Neural progenitor cell (in vitro differentiated cells): ENCODE measurements at places on chromosomes 3 and 15. TPM values are rescaled to one million over a fixed set of nuclear protein-coding genes. Genes with fewer than 3 reads are reported as not detected.

DNA sequence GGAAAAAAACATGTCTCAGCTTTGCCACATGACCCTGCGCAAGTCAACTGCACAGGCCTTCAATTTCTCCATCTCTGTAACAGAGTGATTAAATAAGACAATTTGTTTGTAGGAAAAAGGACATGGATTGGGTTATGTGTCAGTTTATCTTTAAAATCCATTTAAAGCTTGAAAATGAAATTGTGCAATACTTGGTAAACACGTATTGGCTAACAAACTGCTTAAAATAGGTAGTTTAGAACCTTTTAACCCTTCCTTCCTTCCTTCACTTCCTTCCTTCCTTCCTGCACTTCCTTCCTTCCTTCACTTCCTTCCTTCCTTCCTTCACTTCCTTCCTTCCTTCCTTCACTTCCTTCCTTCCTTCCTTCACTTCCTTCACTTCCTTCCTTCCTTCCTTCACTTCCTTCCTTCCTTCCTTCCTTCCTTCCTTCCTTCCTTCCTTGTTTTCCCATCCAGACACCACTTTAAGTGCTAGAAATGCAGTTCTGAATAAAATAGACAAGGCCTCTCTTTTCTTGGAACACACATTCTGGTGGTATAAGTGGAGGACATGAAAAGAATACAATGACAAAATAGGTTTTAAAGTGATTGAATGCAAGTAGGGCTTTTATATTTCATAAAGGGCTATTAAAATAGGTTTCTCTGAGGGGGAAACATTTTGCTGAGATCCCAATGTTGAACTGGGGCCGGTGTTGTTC is 130.2 kb upstream of the TP63 start:
- DNase-seq: no peak

CPLX3 gene
- total RNA-seq: not detected in 2 replicates

GOLGA8H gene
- 0.06 and 0.24 TPM in 2 replicates for total RNA-seq

DNA sequence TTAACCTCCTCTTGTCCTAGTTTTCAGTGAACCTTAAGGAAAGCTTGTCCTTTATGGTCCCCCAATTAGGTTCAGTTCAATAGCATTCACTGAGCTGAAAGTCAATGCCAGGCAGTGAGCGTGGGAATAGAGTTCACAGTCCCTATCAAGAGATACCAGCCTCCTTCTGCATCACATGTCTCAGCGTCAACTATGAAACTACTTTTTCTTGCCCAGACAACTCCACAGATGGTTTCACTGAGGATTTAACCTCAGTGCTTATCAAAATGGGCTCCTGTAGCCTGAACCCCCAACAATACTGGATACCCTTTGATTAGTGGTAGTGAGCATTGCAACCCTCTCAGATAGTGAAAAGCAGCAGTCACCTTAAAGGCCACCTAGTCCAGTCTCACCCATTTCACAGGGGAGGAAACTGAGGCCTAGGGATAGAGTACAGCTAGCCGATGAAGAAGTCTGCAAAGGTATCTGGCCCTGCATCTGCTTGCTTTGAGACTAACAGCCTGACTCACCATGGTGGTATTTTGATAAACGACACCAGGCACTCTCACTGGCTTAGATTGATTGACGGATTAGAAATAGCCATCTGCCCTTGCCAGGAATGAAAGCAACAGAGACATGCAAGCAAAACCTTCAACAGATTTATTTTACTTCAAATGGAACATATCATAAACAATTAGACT is 1.6 kb upstream of the UBA3 start:
- DNase-seq: no peak

- DNase-seq: no peak
Measured at GRCh38 chr3:12730506-12731242, 28.4 kb downstream of the TMEM40 start.

GRCh38 chr15:80844011-80844732 is 65.0 kb downstream of the CEMIP start:
- DNase-seq: no peak

RASGRP1 gene
- 2.5 and 3.8 TPM in 2 replicates for total RNA-seq

ADAMTS17 gene
- 1.1 and 1.5 TPM in 2 replicates for total RNA-seq

CAV3 gene
- total RNA-seq: not detected in 2 replicates

B3GNT5 gene
- 9.0 and 14.1 TPM in 2 replicates for total RNA-seq

DNA sequence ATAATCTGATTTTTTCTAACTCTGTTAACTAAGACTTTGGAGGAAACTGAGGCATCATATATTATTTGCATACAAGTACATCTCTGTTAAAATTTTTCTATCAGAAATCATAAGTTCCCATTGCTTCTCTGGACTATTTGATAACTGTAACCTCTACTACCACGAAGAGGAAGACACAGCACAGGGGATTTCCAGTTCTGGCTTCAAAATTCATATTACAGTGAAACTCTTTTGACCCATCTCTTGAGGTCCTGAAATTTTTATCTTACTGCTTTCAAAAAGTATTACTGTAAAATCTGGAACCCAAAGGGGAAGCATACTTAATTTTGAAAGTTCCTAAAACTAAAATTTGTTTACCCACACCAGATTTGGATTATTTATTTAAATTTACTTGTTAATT is 4.2 kb downstream of the PLSCR1 start:
- no peak for DNase-seq

- no peak for DNase-seq
Measured at GRCh38 chr3:21839176-21839575, 88.2 kb upstream of the ZNF385D start.

DNA sequence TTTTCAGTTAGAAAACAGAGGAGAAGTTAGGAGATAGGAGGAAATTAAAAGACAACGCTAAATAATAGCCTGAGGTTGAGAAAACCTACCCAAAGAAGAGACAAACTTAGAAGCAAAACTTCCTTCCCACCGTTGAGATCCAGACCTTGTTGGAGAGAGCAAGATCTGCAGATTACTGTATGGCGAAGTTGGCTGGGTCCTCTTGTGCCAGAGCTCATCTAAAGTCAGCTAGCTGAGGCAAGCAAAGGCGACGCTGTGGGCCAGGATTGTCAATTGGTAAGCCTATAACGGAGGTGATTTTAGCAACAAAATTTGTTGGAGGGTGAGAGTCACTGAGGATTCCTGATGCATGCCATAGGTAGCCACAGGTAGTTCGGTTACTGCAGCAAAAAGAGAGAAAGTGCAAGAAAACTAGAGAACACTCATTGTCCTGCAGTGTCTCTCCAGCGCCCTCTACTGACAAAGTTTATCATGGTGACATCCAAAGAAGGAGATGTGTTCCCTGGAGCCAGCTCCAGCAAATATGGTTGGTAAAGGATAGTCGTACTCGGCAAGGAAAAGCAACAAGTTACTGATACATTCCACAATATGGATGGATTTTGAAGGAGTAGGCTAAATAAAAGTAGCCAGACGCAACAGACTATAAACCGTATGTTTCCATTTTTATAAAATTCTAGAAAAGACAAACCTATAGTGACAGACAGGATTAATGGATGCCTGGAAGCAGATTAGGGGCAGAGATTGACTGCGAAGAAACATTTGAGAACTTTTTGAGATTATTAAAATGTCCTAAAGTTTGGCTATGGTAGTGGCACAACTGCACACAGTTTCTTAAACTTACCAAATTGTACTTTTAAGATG is 9.8 kb upstream of the OR5K4 start:
- peak; percentile 81 for DNase-seq

GRCh38 chr15:73349191-73349590 is 19.6 kb downstream of the HCN4 start:
- DNase-seq: no peak

- no peak for DNase-seq
Measured at GRCh38 chr3:187518616-187519015, 150.4 kb downstream of the RTP4 start.

GRCh38 chr3:107927361-107928083 is 163.3 kb downstream of the CD47 start:
- peak; percentile 82 for DNase-seq

GRCh38 chr3:86774082-86774691 is 216.8 kb downstream of the VGLL3 start:
- DNase-seq: peak; percentile 48

DNA sequence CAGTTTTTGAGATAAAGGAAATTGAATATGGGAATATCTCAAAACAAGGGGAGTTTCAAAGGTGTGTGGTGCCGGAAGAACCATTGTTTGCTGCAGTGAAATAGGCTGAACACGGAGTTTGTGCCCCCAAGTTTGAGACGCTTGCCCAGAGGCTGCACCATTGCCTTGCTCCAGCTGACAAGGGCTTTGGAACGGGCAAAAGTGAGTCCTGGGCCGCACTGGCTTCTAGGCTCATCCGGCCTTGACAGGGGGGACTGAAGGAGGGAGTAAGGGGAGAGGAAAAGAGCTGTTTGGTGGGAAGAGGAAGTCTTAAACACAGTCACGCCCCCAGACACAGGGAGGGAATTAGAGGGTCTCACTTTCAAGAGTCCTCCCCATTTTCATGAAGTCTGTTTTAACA is 269.9 kb downstream of the FAM43A start:
- DNase-seq: no peak

GRCh38 chr3:33187368-33187634 is 31.3 kb downstream of the SUSD5 start:
- DNase-seq: no peak

ZNF660 gene
- total RNA-seq: 14.7 and 26.7 TPM in 2 replicates

GRCh38 chr15:39582286-39582976 is 1.6 kb downstream of the THBS1 start:
- DNase-seq: no peak

PTH1R gene
- 0.43 TPM in 1 of 2 replicates, not detected in the other for total RNA-seq

DNAH12 gene
- 0.02 and 0.03 TPM in 2 replicates for total RNA-seq

NANOGP8 gene
- 1.5 TPM in 1 of 2 replicates, not detected in the other for total RNA-seq

- peak; percentile 20 for DNase-seq
Measured at GRCh38 chr15:95912280-95912625, 418.2 kb upstream of the NR2F2 start.

DNA sequence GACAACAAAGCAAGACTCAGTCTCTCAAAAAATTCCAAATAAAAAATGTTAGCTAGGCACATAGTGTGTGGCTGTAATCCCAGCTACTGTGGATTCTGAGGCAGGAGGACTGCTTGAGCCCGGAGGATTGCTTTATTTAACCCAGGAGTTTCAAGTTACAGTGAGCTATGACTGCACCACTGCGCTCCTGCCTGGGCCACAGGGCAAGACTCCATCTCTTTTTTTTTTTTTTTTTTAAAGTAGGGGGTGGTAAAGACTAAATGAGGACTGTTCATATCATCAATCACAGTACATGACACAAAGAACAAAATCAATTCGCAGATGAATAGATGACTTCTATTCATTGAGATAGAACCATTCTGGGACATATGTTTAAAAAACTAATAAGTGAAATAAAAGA is 48.1 kb downstream of the ACAP2 start:
- peak; percentile 11 for DNase-seq

- DNase-seq: no peak
Measured at GRCh38 chr15:76100361-76100760, 40.6 kb downstream of the TMEM266 start.

DNA sequence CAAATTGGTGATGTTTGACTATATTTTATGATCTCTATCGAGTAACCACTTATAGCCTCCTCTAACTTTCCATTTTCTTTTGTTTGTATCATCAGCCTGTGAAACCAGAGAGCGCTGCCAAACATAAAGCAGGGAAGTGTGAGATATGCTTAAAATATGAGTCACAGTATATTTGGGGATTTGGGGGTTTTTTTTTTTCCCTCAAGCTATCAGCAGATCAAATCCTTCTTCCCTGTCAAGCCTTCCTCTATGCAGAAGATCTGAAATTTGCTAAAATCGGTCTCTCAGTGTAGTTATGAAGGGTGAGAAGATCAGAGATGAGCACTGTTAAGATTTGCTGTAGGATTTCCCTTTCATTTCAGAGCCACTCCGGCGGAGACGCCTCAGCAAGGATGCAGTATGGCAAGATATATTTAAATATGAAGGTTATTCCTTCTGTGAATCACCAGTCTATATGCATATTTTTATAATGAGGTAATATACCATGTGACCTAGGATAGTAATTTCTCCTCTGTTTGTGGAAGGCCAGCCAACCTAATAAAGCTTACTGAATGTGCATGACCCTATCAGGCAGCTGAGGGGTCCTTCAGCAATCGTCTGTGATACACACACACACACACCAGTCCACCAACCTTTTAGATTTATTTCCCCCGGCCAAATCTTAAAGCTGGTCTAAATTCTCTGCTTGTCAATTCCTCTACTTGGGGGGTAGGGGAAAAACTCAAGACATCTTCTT is 474.1 kb downstream of the FOXP1 start:
- no peak for DNase-seq

- DNase-seq: no peak
Measured at GRCh38 chr15:57596978-57597377, 5.3 kb downstream of the MYZAP start.

DNA sequence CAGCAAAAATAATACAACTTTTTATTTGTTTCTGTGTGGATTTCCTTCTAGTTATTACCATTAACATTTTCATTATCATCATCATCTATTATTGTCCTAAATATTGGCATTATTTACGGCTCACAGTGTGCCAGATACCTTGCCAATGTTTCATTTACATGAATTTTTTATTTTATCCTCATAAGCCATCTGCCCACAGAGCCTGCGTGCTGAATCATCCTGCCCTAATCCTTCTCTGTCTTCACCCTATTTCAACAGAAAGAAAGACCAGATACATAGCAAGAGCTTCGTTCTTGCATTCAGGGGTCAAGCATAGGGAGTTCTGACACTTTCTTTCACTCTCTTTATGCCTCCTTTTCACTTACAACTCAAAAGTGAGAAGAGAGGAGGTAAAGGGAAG is 82.0 kb downstream of the KCNMB2 start:
- no peak for DNase-seq

DNA sequence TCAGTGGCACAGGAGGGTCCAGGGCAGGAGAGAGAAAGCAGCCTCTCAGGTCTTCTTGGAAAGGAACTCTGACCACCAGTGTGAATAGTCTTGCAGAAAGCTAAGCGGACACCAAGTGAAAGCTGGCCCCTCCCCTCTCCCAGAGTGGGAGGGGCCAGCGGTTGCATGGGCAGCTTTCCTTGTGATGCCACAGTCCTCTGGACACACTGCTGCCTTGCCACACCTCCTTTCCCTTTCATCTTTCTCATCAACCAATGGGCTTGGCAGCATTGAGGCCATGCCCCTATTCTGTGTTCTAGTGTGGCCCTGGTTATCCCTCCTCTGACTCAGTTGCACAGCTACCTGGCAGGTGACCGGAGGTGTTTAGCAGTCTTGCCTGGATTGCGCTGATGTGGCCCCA is 49.7 kb upstream of the GOLGA6B start:
- DNase-seq: peak; percentile 74

DNA sequence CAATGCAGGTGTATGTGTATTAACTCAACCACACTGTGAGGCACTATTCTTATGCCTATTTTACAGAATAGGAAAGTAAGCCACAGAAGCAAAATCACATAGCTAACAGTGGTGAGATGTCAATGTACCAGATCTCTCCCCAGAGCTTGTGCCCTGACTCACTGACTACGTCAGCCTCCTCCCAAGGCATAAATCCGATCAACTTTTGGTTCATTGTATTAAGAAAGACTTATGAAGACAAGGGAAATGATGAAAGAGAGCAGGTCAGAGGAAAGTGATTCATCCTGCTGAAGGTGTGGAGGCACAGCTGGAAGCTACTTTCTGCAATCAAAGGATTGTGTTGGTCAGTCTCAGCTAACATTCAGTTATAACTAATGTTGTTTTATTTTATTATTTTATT is 33.0 kb upstream of the SV2B start:
- DNase-seq: no peak

GRCh38 chr15:69410248-69410874 is 3.8 kb upstream of the KIF23 start:
- peak; percentile 64 for DNase-seq

GOLGA6D gene
- total RNA-seq: not detected in 2 replicates
